ENCODE measurements at places on chromosomes 11 and 22.
A peak's percentile ranks its signal among the peaks of the same experiment; 100 is the strongest.

- DNase-seq: no peak
Observed at GRCh38 chr22:24857576-24857975, 51.6 kb downstream of the SGSM1 start.

DNA sequence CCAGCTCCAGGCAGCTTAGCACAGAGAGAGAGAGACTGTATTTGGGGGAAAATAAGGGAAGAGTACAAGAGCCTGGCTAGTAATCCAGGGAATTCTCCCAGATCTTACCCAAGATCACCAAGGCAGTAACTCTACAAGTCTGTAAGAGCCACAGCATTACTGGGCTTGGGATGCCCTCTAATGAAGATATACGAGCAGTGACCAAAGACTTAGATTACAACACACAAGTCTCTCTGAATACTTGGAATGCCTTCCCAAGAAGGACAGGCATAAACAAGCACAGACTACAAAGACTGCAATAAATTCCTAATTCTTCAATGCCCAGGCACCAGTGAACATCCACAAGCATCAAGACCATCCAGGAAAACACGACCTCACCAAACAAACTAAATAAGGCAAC, 17.7 kb downstream of the DNAJC24 start:
- no peak for DNase-seq

GRCh38 chr11:77233011-77233410, 68.5 kb downstream of the GDPD4 start:
- DNase-seq: no peak

GRCh38 chr11:64357446-64357845, 1.5 kb upstream of the RPS6KA4 start:
- DNase-seq: no peak

DNA sequence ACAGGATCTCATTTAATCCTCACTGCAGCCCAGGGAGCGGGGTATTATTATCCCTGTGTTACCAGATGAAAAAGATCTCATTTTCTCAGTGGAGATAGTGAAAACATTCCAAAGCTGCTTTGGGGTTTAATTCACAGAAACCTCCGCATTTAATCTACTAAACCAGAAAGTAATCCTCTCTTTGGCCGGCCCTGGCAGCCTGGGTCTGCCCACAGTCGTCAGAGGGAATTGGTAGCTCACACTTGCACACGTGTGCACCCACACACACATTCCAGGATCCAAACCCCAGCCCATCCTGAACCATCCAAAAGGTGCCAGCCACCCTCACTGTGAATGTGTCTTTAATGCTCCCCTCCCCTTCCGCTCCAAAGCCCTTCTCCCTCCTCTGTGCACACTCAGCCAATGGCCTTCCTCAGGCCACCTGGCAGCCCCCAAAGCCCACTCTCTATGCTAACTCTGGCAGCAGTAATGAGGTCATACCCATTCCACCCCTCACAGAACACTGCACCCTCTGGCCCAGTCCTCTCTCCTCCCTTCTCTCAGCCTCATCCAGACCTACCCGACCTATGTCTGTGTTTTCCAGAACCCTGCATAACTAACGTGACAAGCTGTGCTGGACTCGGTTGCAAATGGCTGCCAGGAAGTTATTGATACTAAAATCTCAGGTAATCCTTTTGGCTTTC, 466.2 kb downstream of the SOX6 start:
- DNase-seq: no peak

DNA sequence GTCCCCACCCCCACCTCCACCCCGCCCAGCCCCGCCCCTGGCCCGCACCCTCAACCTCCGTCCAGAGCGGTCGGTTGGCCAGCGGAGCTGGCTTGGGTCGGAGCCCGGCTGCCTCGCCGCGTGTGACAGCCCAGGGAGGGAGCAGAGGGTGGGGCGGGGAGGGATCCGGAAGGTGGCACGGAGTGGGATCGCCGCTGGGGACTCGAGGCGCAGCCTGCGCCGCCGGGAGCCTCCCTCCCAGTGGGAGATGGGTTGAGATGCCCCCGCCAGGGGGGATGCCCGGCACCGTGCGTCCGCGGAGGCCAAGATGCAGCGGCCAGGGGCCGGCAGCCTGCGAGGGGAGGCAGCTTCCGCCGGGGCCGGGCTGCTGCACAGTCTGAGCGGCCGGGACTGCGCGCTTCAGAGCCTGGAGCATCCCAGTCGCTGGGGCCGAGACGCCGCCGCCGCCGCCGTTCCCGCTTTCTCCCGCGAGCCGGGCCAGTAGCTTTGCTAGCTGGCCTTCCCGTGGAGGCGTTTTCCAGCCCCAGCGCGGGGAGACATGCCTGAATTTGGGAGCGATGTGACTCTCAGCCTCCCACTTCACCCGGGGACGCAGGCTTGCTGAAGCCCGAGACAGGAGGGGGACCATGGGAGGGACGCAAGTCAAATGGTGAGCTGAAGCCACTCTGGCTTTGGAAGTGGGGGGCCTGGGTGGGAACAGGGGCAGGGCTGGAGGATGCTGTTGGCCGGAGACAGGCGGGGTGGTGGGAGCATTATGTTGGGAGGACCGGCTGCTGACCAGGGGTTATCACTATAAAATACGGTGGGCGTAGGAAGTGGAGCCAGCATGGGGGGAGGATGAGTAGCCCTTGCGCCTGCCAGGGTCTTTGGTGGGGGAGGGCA, 40.2 kb downstream of the DIXDC1 start:
- DNase-seq: peak; percentile 46

DNA sequence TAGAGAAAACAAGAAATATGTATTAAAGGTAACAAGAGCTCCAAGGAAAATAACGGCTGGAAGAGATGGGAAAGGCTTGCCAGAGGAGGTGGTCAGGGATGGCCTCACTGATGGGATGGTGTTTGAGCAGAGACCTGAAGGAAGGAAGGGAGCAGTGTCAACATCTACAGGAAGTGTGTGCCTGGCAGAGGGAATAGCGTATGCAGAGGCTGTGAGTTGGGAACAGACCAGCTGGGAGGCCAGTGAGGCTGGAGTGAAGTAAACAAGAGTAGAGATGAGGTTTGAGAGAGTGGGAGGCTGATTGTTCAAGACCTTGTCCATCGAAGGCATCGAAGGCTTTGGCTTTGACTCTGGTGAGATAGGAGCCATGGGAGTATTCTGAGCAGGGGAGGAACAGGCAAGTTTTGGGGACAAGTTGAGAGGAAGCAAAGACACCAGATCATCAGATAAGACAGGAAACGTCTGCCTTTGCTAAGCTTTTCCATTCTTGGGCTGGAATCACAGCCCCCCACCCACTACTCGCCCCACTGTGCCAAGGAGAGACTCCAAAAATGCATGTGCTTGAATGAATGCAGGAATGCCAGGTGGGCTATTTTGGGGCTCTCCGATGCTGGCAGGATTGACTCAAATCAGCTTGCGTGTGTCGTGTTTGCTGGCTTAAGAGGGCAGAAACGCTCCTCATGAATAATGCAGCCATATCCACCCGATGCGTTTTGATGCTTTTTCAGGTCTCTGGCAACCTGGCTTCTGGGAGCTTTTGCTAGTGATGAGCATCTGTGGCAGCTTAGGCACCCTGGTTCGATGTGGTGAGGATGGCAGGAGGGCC, 7.2 kb downstream of the SGSM1 start:
- no peak for DNase-seq

- no peak for DNase-seq
Observed at GRCh38 chr22:17412232-17412631, 43.0 kb downstream of the CECR2 start.

DNA sequence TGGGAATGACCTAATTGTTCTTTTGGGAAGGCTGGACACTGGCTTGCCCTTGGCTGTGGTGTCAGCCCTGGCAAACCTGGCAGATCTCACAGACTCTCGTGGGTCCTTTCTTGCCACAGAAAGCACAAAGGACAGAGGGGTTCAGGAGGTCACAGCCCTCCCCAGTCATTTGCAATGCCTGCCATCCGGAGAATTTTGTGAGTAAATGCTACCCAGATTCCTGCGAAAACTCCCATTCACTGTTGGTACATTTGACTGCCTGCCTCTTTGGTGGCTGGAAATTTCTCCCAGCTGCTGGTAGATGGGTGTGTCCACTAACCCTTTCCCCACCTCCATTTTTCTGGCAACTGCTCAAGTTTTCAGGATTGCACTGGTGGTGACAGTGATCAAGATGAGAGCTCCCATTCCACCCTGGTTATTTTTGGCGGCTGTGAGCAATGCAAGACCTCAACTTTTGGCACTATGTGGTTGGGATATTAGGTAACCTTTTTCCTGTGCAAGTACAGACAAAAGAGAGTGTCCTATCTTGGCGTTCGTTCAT, 155.7 kb downstream of the NAV2 start:
- no peak for DNase-seq

DNA sequence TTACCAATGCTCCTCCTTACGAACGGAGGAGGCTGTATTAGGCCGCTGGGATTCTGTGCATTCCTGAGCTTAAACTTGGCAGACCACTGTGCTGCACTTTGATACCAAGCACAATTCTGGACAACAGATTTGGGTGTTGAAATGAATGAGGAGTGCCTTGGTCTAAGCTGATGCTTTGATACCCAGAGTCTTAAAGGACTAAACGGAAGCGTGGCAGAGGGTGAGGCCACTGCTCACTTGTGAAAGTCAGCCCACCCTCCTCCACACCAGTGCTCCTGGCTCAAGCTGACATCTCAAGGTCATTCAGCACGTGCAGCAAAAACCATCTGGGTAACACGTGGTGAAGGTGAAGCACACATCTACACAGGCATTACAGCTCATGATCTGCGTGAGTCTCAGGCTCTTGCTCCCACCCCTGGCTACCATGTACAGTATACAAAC, 85.9 kb downstream of the MICAL3 start:
- DNase-seq: no peak

- no peak for DNase-seq
Observed at GRCh38 chr11:74493791-74494630, 487 bp upstream of the LIPT2 start.

DNA sequence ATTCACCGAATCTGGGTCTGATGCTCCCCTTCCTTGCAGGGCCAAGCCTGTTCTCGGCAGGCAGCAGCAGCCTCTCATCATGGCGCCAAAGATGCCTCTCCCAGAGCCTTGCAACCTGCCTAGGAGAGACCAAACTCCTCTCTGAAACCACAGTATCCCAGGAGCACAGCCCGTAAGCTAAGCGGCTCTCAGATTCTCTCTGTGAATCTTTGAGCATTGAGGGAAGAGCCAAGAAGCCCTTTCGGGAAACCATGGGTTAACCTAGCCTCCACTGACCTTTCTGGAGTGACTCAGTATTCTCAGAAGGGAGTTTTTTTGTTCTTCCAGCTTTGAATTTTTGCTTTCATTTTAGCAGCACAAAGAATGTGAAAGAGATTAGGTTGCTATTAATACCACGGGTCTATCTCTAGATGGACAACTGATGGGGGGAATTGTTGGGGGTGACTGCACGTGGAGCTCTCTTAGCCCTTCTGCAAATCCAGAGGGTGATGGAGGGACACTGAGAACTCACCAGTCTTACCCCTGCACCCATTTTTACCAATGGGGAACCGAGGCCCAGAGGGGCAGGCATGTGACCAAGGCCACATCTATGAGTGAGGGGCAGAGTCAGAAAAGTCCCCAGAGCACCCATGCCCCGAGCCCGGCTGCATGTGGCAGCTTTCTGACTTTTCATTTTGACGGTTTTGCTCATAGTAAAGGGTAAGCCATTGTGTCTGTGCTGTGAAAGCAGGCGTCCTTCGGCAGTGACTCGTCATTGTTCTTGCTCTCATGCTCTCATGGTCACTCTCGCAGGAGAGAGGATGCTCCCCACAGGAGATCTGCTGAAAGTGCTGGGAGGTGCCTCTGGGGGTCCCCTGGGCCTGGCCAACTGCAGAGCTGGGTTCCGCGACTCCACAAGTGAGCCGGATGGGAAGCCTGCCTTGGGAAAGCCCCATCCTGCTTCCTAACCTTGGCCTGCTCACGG, 36.0 kb downstream of the IRAG1 start:
- no peak for DNase-seq

GRCh38 chr11:20444535-20444934, 57.0 kb downstream of the PRMT3 start:
- DNase-seq: no peak

DNA sequence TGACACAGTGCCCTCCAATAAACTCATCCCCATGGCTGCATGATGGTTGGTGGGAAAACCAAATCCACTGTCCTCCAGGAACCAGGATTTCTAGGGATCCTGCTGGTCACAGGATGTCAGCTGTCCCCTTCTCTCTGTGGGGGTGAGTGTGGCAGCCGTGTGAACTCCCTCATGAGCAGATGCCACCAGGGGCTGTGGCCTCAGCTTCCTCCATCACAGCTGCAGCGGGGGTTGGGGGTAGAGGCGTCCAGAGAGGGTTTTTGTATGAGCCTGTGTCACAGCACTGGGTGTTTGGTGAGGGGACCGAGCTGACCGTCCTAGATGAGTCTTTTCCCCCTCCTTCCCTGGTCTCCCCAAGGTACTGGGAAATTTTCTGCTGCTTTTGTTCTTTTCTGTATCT, 26.4 kb downstream of the IGLL5 start:
- no peak for DNase-seq

DNA sequence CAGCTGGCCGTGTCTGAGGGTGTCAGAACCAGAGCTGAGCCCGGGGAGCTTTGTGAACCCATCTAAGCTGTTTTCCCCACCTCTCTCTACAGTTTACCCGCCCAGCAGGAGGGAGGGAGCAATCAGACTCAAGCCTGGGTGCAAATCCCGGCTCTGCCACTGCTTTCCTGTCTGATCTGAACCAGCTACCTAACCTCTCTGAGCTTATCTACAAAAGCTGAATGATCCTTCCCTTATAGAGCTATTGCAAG, 252 bp downstream of the APOL2 start:
- DNase-seq: no peak

GRCh38 chr11:119904531-119905035, 175.6 kb upstream of the NECTIN1 start:
- no peak for DNase-seq

DNA sequence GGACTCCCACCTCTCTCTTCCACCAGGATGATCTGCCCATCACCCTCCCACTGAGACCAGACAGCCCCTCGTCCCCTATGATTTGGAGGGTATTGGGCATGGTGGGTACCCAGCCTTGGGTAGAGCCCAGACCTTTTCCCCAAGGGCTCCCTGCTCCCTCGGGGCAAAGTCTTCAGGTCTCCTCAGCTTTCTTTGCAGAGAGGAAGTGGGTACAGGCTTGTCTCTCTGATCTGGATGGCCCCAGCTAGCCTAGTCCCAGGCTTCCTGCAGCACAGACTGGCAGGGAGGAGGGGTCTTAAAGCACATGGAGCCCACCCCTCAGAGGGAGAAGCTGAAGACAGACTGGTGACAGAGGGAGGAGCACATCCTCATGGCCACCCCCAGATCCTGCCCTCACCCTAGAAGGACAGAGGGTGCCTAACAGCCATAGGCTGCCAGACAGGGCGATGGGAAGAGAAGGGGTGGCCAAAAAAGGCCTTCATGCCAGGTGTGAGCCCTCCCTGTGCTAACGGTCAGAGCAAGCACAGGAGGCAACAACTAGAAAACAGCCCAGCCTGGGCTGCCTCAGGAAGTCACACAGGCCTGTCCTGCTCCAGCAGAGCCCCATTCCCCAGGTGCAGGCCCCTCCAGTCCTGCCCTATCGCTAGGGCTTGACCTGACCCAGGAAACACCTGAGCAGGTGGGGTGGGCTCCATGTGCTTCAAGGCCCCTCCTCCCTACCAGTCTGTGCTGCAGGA, 30.4 kb downstream of the SLC22A12 start:
- no peak for DNase-seq

DNA sequence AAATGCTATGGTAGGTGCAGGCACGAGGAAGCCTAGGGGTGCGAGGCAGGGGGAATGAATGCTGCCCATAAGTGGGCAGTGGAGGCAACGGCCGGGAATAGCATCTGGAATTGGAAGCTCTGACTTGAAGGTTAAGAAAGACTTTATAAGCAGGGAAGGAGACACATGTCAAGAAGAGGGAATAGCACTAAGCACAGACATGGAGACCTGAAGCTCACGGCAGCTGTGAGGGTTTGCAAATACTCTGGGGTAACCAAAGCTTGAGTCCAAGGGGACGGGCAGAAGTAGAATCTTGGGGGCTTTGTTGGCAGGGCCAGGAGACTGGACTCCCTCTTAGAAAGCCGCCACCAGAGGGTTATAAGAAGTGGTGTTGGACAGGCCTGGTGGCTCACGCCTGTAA, 112.6 kb downstream of the CEP164 start:
- no peak for DNase-seq

All from neuronal stem cell (in vitro differentiated cells).